ENCODE measurements at places on chromosomes 6 and 20. TPM values are rescaled to one million over a fixed set of nuclear protein-coding genes. Genes with fewer than 3 reads are reported as not detected.

DNA sequence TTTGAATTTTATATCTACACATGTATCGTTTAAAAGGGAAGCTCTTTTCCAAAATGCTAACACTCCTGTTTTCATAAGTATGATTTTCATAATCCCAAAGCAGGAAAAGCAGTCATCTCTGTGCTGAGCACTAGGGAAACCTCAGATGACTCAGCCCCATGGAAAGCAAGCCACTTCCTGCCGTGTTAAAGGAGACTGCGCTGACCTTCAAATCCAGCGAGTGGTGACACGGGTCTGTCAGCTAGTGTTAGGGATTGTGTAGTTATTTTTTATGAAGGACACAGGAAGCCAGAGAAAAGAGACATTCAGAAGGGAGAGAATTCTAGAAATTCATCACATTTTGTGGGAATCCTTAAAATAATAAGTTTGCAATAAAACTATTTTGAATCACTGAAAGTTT is 57.0 kb upstream of the CD93 start:
- no peak for DNase-seq

DNA sequence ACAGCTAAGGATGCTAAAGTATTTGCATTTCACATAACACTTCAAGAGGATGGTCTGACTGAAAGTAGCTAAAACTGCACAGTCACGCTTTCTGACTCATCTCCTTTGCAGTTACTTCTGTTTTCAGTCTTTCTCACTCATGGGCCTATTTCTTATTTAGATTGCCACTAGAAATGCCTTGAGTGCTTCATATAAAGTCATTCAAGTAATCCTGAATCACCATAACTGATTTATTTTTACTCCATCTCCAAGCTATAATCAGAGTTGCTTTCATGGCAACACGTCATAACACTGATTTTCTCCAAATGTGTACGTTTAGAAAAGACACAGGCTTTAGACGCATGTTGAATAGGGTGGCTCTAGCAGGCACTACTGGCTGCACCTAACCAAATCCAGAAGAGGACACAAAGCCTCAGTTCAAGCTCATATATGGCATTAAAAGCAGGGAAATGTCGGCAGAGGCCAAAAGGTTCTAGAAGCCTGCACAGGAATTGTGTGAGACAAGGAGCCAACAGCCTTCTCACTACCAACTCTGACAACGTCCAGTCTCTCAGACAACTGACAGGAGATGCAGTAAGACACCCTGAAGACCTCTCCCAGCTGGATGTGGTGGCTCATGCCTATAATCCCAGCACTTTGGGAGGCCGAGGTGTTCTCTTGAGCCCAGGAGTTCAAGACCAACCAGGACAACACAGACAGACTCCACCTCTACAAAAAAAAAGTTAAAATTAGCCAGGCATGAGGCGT is 64.1 kb upstream of the BEND6 start:
- no peak for DNase-seq

DNA sequence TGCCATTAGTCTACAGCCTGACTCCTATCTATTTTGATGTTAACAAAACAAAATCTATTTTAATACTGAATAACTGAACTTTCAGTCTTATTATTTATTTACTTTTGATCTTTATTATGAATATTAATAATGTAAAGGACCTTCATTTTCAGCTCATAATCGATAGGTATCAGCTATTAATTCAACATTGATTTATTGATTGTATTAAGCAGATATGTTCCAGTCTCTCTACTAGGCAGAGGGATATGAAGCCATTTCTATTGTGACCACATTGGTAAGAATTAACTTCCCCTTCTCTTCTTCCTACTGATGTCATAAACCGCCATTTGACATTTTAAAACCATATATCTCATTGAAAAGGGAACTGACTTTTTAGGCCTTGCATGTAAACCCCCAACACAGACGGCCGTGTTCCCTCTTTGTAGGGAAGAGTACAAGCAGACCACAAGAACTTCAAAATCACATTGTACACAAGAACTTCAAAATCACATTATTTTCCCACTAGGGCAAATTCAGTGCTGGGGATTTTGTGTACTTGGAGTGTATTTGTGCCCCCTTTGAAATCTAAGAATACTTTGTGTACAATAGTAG is 69.5 kb upstream of the FABP7 start:
- no peak for DNase-seq

- DNase-seq: peak; percentile 31
These were observed 15.0 kb upstream of the TBC1D22B start for GRCh38 chr6:37242429-37243052.

DNA sequence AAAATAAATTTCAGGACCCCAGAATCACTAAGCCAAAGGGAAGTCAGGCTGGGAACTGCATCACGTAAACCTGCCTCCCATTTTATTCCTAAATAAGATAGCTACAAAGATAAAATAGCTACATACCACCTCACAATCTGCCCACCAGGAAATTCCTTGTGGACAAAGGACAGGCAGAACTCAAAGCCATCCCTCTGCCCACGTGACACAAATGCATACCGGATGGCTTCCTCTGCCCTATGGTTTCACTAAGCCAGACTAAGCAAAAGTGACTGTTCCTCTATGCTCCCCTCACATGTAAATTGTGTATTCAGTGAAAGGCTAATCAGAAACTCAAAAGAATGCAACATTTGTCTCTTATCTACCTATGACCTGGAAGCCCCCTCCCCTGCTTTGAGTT is 15.0 kb downstream of the MBOAT1 start:
- no peak for DNase-seq

GRCh38 chr20:45339799-45340198 is 8.4 kb downstream of the SDC4 start:
- no peak for DNase-seq

- DNase-seq: no peak
These were observed 262.7 kb downstream of the CD83 start for GRCh38 chr6:14380086-14380820.

GRCh38 chr20:4937407-4938319 is 63.6 kb downstream of the SLC23A2 start:
- peak; percentile 38 for DNase-seq

DNA sequence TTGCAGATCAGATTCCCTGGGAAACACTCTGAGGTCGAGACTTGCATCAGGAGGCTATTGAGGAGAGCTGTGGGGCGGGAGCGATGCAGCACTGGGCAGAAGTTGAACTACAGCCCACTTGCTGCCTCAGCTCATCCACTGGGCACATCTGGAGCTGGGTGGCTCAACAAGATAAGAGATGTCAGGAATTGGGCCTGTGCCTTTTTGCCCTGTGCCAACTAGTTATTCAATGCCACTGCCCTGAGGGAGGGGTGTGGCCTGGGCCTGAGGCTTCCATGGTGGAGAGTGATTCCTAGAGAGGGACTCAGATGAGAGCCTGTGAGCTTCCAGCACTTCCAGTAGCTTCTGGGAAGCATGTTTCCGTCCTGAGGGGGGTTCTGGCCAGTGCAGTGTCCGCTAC is 32.7 kb downstream of the BRPF3 start:
- no peak for DNase-seq

COL19A1 gene
- 0.19 TPM for total RNA-seq

EZR gene
- 220 TPM for total RNA-seq

HLA-DQA2 gene
- total RNA-seq: not detected

SLC32A1 gene
- total RNA-seq: not detected

CFAP206 gene
- 0.32 TPM for total RNA-seq

PLAGL1 gene
- total RNA-seq: 25.4 TPM

SLC25A27 gene
- total RNA-seq: 19.4 TPM

CLDN20 gene
- not detected for total RNA-seq

FIG4 gene
- 18.6 TPM for total RNA-seq

RGS17 gene
- total RNA-seq: 0.43 TPM

Data from mucosa of descending colon (tissue), 3 donors.